Esophagus squamous epithelium (tissue), 5 donors: ENCODE measurements at places on chromosomes 3 and 15.

GRCh38 chr15:100500226-100500990 is 28.3 kb downstream of the CERS3 start:
- DNase-seq: no peak

DNA sequence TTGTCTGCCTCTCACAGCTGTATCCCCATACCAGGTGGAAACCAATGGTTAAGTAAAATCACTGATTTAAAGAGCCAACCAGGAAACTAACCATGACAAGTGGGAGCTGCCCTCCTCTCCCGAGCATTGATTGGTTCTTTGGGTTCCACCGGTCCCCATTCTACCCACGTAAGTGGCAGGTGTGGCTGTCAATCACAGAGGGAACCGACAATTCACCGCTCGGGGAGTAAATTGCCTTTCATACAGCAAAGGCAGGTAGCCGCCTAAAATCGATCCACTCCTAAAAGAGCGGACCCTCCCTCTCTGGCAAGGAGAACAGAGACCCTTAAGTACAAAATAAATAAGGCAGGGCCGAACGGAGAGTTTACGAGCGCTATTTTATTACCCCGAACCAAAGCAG is 1.2 kb downstream of the ERC2 start:
- DNase-seq: no peak

GRCh38 chr15:27714675-27715074 is 384.4 kb downstream of the OCA2 start:
- no peak for DNase-seq

DNA sequence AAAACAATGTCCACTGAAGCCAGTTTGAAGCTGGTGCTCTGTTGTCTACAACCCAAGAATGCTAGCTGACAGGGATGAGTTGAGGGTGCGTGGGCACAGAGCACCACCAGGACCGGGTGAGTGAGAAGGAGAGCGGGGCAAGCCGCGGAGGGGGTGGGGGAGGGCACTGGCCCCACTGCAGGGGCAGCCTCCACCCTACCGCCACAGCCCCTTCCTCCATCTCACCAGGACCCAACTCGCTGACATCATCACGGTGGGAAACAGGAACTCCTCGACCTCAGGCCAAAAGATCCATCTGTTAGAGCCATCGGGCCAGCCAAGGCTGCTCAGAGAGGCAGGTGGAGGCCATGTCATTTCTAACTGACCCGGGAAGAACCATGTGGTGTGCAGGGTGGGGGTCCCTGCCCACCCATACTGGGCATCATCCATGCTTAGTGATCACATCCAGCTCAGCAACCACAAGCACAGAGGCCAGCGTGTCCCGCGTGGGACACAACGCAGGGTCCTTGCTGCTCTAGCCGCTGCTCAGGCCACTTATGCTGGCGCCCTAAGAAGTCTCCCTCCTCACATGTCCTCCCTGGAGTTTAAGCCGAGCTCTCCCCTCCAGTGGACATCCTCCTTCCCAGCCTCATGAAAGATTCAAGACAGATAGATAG is 57.6 kb upstream of the GATA2 start:
- no peak for DNase-seq

- no peak for DNase-seq
Measured at GRCh38 chr3:188936597-188937107, 235.1 kb upstream of the TPRG1 start.

DNA sequence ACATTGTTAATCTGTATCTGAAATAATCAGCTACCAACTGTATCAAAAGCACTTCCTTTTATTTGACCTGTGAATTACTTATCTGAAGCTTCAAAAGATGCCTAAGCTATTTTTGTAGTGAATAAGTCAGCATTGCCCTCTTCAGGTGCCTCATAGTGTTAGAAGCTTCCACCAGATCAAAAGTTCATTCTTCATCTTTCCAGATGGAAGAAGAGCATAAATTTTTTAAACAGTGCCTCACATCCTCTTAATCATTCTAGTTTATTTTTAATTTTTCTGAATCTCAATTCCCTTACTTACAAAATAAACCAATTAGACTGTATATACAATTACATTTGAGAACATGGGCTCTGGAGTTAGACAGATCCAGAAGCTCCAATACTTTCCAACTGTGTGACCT is 65.0 kb downstream of the MYO5A start:
- DNase-seq: no peak
